ENCODE measurements at places on chromosomes 2 and 18. TPM values are rescaled to one million over a fixed set of nuclear protein-coding genes. Genes with fewer than 3 reads are reported as not detected.

DNA sequence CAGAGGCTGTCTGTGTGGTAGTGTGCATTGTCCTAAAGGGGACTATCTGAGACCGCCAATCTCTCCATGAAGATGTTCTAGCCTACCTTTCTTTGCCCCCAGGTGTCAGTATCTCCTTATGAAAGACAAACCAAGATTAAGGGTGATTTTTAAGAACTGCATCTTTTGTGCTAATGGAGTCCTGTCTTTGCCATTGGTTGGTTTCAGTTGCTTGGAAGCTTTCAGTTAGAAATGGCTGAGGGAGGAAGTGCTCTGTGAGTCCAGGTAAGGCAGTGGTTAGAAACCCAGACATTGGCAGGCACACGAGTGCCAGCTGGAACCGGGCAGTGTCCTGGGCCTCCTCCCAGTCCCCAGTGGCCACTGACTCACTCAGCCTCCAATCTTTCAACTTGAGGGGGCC lies 111.3 kb downstream of the DOCK10 start:
- peak overlapping the region; percentile 30 for H3K27ac ChIP-seq
- H3K27me3 ChIP-seq, result no peaks in the 10 kb centered on the region
- H3K36me3 ChIP-seq, result no peaks in the 10 kb centered on the region
- H3K4me1 ChIP-seq, result peaks cover 32% of the 10 kb centered on the region
- no peak overlapping the region for H3K4me3 ChIP-seq

Gene SP140L
- 27.8 TPM for total RNA-seq

- H3K36me3 ChIP-seq, result no peaks in the 10 kb centered on the region
- no peak overlapping the region for H3K27ac ChIP-seq
- no peak overlapping the region for H3K4me3 ChIP-seq
- H3K27me3 ChIP-seq, result no peaks in the 10 kb centered on the region
- H3K4me1 ChIP-seq, result no peaks in the 10 kb centered on the region
- no peak for DNase-seq
Observed at GRCh38 chr2:13334545-13334944, 617.8 kb downstream of the TRIB2 start.

- no peaks in the 10 kb centered on the region for H3K4me1 ChIP-seq
- no peak for DNase-seq
- H3K27me3 ChIP-seq, result no peaks in the 10 kb centered on the region
- H3K4me3 ChIP-seq, result no peak overlapping the region
Observed at GRCh38 chr2:159677654-159678053, 34.7 kb upstream of the MARCHF7 start.

- H3K36me3 ChIP-seq, result no peaks in the 10 kb centered on the region
- no peaks in the 10 kb centered on the region for H3K4me1 ChIP-seq
- H3K4me3 ChIP-seq, result no peak overlapping the region
Observed at GRCh38 chr2:25400576-25401216, 59.0 kb upstream of the DNMT3A start.

DNA sequence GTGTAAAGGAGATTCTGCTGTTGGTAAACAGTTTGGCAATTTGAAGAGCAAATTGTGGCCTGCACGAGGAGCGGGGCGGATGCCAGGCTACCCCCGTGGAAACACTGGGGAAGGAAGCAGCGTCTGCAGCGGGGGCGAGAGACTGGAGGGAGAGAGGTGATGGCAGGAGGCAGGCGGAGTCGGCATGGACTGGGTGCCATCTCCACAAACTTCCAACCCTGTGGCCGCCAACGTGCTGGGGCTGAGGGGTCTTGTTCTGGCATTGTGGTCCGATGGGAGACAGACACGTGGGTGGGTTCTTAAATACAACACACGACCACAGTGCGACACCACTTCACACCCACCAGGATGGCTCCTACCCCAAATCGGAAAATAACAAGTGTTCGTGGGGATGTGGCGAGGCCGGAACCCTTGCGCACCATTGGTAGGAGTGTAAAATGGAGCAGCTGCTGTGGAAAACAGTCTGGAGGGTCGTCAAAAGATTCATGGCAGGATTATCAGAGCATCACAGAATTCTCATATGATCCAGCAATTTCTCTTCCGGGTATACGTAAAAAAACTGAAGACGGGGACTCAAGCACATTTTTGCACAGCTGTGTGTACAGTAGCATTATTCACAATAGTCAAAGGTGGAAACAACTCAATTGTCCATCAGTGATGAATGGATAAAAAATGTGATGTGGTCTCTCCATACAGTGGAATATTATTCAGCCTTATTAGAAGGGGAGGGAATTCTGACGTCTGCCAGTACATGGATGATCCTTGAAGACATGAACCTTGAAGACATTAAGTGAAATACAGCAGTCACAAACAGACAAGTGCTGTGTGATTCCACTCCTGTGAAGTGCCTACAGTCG lies 82.4 kb upstream of the HPCAL1 start:
- H3K36me3 ChIP-seq, result no peaks in the 10 kb centered on the region
- no peaks in the 10 kb centered on the region for H3K27me3 ChIP-seq
- no peak overlapping the region for H3K27ac ChIP-seq
- no peak for DNase-seq
- peaks cover under 1% of the 10 kb centered on the region for H3K4me1 ChIP-seq

GRCh38 chr2:162002623-162003235 lies 71.3 kb downstream of the DPP4 start:
- H3K4me3 ChIP-seq, result no peak overlapping the region
- DNase-seq, result no peak
- no peaks in the 10 kb centered on the region for H3K36me3 ChIP-seq
- no peaks in the 10 kb centered on the region for H3K27me3 ChIP-seq

DNA sequence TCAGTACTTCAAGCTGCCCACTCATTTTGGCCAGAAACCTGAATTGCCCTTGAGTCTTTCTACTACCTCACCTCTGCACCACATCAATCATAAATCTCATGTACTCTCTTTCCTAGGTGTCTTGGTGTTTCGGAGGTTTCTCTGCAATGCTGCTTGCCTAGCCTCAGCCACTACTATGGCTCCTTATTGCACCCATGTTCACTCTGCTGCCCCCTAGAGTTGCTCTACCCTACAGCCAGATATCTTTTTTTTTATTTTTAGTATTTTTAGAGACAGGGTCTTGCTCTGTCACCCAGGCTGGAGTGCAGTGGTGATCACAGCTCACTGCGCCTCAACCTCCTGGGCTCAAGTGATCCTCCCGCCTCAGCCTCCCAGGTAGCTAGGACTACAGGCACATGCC lies 413.0 kb downstream of the PTPRM start:
- H3K27ac ChIP-seq, result no peak overlapping the region
- peaks cover 5% of the 10 kb centered on the region for H3K36me3 ChIP-seq
- no peaks in the 10 kb centered on the region for H3K4me1 ChIP-seq
- no peak for DNase-seq
- H3K4me3 ChIP-seq, result no peak overlapping the region

Gene PROM2
- 33.5 TPM for total RNA-seq

DNA sequence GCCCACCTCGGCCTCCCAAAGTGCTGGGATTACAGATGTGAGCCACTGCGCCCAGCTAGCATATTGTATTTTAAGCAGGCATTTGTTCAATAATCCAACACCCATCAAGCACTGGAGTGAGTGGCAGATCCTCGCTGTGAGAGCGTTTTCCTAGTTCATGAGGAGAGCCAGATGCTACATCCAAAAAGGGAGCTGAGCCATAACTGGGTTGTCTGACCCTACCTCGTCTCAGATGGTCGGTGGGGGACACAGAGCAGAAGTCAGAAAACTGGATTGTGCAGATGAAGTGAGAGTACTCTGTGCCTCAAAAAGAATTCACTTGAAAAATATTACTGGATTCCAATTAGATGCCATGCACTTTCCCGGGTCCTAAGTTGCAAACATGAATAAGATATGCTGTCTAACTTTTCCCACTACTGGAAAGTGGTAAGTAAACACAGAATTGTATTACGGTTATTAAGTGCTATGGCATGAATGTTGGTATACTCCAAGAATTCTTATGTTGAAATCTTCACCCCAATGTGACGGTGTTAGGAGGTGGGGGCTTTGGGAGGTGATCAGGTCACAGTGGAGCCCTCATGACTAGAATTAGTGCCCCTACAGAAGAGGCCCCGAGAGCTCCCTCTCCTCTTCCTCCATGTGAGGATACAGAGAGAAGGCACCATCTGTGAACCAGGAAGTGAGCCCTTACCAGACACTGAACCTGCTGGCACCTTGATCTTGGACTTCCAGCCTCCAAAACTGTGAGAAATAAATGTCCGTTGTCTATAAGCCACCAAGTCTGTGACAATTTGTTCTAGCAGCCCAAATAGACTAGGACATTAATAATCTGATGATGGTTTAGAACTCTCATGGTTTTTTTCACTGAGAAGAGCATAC lies 21.5 kb downstream of the SOWAHC start:
- H3K36me3 ChIP-seq, result no peaks in the 10 kb centered on the region
- DNase-seq, result no peak
- no peak overlapping the region for H3K4me3 ChIP-seq
- H3K27me3 ChIP-seq, result no peaks in the 10 kb centered on the region

Gene CD28
- total RNA-seq, result 0.29 TPM

GRCh38 chr2:9230051-9230802 lies 23.6 kb downstream of the ASAP2 start:
- DNase-seq, result peak; percentile 53
- no peak overlapping the region for H3K4me3 ChIP-seq
- no peaks in the 10 kb centered on the region for H3K27me3 ChIP-seq
- H3K27ac ChIP-seq, result peak overlapping the region; percentile 8
- H3K36me3 ChIP-seq, result no peaks in the 10 kb centered on the region
- H3K4me1 ChIP-seq, result peaks cover 60% of the 10 kb centered on the region

- H3K27ac ChIP-seq, result no peak overlapping the region
- peaks cover 65% of the 10 kb centered on the region for H3K4me1 ChIP-seq
- no peak for DNase-seq
- H3K36me3 ChIP-seq, result peaks cover 80% of the 10 kb centered on the region
- H3K27me3 ChIP-seq, result no peaks in the 10 kb centered on the region
- H3K4me3 ChIP-seq, result no peak overlapping the region
Observed at GRCh38 chr2:65079017-65079416, 22.8 kb downstream of the CEP68 start.

Gene BOLL
- total RNA-seq, result not detected

GRCh38 chr2:203327901-203328759 lies at the start of gene ABI2:
TSS of gene ABI2 (plus strand) at chr2:203328394. CDS start at chr2:203328515, 121 bp downstream.
- H3K36me3 ChIP-seq, result no peaks in the 10 kb centered on the region
- peak; percentile 96 for DNase-seq
- H3K27ac ChIP-seq, result peak within 1 kb of the TSS; percentile 80
- H3K27me3 ChIP-seq, result no peaks in the 10 kb centered on the region

- DNase-seq, result no peak
- H3K4me3 ChIP-seq, result no peak overlapping the region
- H3K27me3 ChIP-seq, result no peaks in the 10 kb centered on the region
- no peak overlapping the region for H3K27ac ChIP-seq
- H3K4me1 ChIP-seq, result no peaks in the 10 kb centered on the region
Observed at GRCh38 chr2:228426502-228427216, 245.2 kb upstream of the SPHKAP start.

DNA sequence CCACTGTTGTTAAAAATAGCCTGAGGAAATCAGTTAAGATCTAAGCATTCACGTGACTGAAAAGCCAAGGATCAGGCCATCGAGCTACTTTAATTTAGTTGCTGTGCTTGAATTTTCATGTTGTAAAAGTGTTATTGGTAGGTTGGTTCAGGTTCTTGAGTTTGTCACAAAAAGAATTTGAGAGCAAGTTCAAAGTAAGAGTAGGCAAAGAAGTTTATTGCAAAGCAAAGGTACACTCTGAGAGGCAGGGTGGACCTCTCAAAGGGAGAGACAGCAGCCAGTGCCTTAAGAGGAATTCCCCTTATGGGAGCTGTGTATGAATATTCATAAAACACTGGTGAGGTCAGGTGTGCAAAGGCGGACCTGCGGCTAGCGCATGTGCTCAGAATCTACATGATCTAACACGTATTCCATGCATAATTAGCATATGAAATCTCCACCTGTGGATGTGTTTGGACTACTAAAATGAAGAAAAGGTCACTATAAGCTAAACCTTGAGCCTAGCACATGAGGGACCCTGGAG lies 236.5 kb downstream of the NDUFA10 start:
- no peak for DNase-seq
- no peaks in the 10 kb centered on the region for H3K36me3 ChIP-seq
- no peak overlapping the region for H3K4me3 ChIP-seq
- no peaks in the 10 kb centered on the region for H3K27me3 ChIP-seq
- H3K4me1 ChIP-seq, result no peaks in the 10 kb centered on the region

All from stomach (tissue), 19 donors.